ENCODE measurements at places on chromosomes 5 and 9.

GRCh38 chr5:159218595-159219023 lies 9.3 kb upstream of the RNF145 start:
- DNase-seq, result no peak

GRCh38 chr5:26034813-26035212 lies 1003.6 kb downstream of the CDH9 start:
- no peak for DNase-seq

GRCh38 chr9:86469476-86470250 lies 115.5 kb upstream of the TUT7 start:
- no peak for DNase-seq

DNA sequence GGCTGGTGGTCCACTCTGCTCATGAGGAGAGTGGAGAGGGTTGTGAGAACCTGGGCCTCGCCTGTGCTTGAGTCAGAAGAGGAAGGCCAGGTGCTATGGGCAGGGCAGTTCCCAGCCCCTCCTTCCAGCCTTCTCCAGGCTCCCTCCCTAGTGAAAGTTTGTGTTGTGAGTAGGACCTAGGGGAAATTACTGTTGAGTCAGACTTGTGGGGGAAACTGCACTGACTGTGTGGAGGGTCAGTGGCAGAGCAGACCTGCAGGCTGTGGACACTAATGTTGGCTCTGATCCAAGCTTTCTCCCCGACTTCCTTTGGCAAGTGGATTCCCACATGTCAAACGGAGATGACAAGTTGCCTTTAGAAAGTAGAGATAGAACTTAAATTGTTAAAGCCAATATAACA lies 102.6 kb downstream of the ARHGAP26 start:
- DNase-seq, result no peak

DNA sequence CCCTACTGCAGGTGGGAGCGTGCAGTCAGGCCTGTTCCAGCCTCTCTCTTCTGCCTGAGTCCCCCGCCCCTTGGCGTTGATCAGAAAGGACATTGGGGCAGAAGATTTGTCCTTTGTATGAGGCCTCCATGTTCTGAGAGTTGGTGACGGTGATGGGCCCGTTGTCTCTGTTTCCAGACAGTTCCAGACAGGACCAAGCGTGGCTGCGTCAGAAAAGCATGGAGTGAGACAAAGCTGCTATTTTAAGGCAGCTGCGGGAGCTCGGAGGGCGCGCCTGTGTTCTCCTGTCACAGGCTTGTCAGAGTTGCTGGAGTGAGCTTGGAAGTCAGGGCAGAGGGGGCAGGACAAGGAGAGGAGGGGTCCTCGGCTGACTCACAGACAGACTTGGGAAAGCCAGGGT lies 32.1 kb upstream of the SH3PXD2B start:
- DNase-seq, result no peak

DNA sequence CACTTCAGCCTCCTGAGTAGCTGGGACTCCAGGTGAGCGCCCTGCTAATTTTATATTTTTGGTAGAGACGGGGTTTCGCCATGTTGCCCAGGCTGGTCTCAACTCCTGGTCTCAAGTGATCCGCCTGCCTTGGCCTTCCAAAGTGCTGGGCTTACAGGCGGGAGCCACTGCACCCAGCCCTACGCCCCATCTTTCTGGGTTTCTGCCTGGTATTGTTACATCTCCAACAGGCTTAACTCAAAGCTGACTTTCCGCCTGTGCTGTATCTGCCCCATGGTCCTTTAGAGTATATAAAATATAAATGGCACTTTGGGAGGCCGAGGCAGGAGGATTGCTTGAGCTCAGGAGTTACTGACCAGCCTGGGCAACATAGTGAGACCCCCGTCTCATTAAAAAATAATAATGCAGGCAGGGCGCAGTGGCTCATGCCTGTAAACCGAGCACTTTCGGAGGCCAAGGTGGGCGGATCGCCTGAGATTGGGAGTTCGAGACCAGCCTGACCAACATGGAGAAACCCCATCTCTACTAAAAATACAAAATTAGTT lies 36.5 kb upstream of the GLDC start:
- DNase-seq, result no peak

- DNase-seq, result no peak
Observed at GRCh38 chr9:123724211-123724796, 205.6 kb downstream of the DENND1A start.

- no peak for DNase-seq
Observed at GRCh38 chr9:34072868-34073590, 24.3 kb upstream of the UBAP2 start.

DNA sequence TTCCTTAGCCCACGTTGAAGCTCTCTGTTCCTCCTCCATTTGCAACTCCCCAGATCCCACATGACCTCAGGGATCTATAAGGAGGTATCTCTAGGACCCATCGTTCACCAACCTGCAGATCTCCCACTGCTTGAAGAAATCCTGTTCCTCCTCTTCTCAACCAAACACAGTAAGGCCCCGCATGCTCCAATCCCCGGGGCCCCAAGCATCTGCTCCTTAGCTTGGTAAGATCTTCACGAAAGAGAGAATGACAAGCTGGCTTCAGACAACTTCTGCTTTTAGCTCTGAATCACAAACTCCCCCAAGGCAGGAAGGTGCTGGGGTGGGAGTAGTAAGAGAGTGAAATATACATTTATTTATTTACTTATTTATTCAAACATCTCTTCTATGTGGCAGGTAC lies 33.0 kb upstream of the ARHGAP26 start:
- DNase-seq, result no peak

- DNase-seq, result no peak
Observed at GRCh38 chr9:133685653-133686609, 49.8 kb downstream of the DBH start.

- no peak for DNase-seq
Observed at GRCh38 chr9:99181621-99182020, 40.1 kb downstream of the ALG2 start.

- no peak for DNase-seq
Observed at GRCh38 chr9:131296906-131297500, 7.5 kb downstream of the PLPP7 start.

DNA sequence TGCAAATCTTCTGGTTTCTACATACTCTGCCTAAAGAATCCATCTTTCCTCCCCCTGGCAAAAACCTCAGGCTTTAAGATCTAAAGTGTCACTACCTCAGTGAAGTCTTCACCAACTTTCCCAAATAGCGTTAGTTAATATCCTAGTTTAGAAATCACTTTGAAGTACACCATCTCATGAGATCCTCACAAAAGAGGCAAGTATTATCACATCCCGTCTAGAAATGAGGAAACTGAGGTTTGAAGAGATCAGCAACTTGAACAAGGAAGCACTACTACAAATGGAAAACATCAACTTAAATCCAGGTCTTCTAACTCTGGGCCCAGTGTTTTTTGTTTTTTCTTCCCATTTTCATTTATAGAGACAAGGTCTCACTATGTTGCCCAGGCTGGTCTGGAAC lies 4.6 kb downstream of the AP3B1 start:
- no peak for DNase-seq

GRCh38 chr9:117917873-117918272 lies 213.7 kb downstream of the TLR4 start:
- DNase-seq, result no peak

DNA sequence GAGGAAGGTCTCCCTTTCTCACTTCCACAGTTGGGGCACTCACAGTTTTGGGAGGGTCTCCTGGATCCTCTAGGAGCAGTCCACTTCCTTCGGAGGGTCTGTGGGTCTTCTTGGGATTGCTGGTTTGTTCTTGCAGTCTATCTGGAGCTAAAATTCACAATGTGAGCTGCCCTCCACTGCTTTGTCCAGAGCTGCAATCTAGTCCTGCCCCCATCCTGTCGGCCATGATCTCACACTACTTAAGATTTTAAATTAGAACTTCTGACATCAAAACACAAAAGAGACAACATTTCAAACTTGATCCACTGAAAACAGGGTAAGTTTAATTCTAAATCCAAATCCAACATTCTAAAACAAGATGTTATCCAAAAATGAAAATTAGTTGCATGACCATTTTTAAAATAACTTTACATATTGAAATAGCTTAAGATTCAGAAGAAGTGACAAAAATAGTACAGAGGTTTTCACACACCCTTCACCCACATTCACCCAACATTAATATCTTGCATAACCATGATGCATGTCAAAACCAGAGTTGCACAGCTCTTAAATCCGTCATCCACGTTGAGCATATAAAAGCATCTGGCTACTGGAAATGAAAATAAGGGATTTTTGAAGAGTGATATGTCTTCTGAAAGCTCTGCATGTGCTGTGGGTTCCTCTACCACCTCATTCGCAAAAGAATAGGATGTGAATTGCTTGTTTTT lies 113.7 kb upstream of the EPB41L4A start:
- no peak for DNase-seq

DNA sequence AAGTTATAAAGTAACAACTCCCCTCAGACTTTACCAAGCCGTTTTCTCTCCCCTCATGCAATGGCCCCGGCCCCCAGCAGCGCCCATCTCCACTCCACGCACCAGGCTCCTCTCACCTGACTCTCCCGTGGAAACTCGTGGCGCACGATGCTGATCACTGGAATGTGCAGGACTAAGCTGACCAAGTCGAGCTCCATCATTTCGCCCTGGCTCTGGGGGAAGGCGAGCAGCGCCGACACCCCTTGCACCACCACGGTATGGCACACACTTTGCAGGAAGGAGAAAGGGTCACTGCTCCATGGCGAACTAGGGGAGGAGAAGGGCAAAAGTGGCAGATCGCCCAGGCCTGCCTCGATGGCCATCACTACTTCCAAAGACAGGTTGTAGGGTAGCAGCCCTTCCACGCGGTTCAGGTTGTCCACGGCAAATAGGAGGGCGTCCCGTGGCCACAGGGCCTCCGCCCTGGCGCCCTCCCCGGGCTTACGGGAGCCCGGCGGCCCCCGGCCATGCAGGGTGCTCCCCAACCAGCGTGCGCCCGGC lies 1.2 kb downstream of the GRIN3A start:
- DNase-seq, result no peak

DNA sequence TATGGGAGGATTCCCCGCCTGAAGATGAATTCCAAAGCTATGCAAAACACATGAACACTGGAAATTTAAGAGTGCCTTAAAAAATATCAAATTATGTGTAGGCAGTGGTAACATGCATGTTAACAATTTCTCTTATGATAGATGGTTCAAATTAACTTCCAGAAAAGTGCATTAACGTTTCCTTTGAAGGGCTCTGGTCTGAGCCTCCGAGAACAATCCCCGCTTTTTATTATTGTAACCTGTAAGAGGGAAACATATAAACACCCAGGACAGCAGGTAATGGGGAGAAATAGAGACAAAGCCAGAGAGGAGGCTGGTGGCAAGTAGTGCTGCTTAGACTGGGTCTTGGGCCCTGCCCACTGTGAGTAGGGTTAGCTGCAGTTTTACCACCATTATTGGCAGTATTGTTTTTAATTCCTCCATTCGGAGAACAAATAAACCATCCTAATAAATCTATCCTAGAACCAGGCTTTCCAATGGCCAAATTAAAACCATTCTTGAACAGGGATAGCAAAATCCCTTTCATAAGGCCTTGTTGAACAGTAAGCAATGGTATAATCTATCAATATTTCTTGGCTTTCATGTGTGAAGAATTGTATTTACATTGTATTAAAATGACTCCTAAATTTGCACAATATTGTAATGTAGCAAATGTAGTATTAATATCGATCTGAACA lies 6.3 kb downstream of the NR2F1 start:
- DNase-seq, result no peak
